ENCODE measurements at places on chromosomes 2 and 18. TPM values are rescaled to one million over a fixed set of nuclear protein-coding genes. Genes with fewer than 3 reads are reported as not detected.

RAPGEF4 gene
- 3.2 TPM for total RNA-seq

GRCh38 chr18:73807551-73808192, 340.0 kb downstream of the FBXO15 start:
- no peak for DNase-seq
- H3K27ac ChIP-seq = no peak overlapping the region
- H3K27me3 ChIP-seq = peaks cover 1% of the 10 kb centered on the region
- no peaks in the 10 kb centered on the region for H3K36me3 ChIP-seq

GRCh38 chr2:202418027-202418426, 41.9 kb downstream of the BMPR2 start:
- no peak overlapping the region for H3K4me3 ChIP-seq
- H3K27me3 ChIP-seq = no peaks in the 10 kb centered on the region
- H3K36me3 ChIP-seq = no peaks in the 10 kb centered on the region
- no peaks in the 10 kb centered on the region for H3K4me1 ChIP-seq

DNA sequence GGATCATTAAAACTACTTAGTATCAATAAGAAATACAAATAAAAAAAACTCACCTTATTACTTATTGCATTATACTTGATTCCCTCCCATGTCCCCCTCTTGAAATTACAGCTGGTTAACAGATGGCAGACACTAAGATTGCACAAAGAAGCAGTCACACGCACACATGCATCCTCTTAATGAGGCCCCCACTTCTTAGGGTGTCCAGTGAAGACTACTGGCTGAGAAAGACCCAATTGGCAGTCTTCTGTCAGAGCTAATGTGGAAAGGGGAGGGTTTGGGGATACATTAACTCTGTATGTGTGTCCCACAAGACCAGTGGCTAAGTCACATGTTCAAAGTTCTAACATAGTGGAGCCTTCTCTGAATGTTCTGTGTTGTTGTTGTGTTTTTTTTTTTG, 210.7 kb downstream of the MTX2 start:
- H3K27ac ChIP-seq = no peak overlapping the region
- H3K4me1 ChIP-seq = no peaks in the 10 kb centered on the region
- peaks cover 6% of the 10 kb centered on the region for H3K27me3 ChIP-seq
- DNase-seq = no peak
- H3K36me3 ChIP-seq = no peaks in the 10 kb centered on the region
- H3K4me3 ChIP-seq = no peak overlapping the region

- no peaks in the 10 kb centered on the region for H3K36me3 ChIP-seq
- peak overlapping the region; percentile 72 for H3K27ac ChIP-seq
- no peaks in the 10 kb centered on the region for H3K27me3 ChIP-seq
- H3K4me1 ChIP-seq = peaks cover 25% of the 10 kb centered on the region
- no peak for DNase-seq
Observed at GRCh38 chr2:216217904-216218260, 108.7 kb downstream of the XRCC5 start.

DNA sequence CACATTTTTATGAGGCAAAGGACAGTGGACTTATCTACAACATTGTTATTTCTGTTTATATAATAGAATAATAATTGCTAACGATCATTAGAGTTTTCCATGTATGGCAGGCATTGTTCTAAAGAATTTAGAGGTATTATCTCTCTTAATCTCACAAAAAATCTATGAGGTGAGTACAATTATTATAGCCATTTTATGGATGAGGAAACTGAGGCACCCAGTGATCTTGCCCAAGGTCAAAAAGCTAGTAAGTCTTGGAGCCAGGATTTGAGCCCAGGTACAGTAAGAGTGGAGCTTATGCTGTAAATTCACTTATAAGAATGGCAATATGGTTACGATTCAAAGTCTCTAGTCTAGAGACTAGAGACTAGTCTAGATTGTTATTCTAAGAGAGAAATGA, 331.7 kb downstream of the PLCL1 start:
- no peaks in the 10 kb centered on the region for H3K36me3 ChIP-seq
- H3K27me3 ChIP-seq = no peaks in the 10 kb centered on the region
- H3K4me1 ChIP-seq = no peaks in the 10 kb centered on the region
- no peak overlapping the region for H3K27ac ChIP-seq

MTCL1 gene
- total RNA-seq = 38.6 TPM

- no peaks in the 10 kb centered on the region for H3K27me3 ChIP-seq
- H3K36me3 ChIP-seq = no peaks in the 10 kb centered on the region
- DNase-seq = no peak
- H3K27ac ChIP-seq = no peak overlapping the region
- no peak overlapping the region for H3K4me3 ChIP-seq
- no peaks in the 10 kb centered on the region for H3K4me1 ChIP-seq
Observed at GRCh38 chr2:3112131-3112530, 265.5 kb downstream of the EIPR1 start.

SERPINB12 gene
- total RNA-seq = not detected

- DNase-seq = no peak
- H3K27ac ChIP-seq = no peak overlapping the region
- H3K36me3 ChIP-seq = no peaks in the 10 kb centered on the region
- no peaks in the 10 kb centered on the region for H3K27me3 ChIP-seq
- H3K4me3 ChIP-seq = no peak overlapping the region
Observed at GRCh38 chr2:855177-855576, 95.5 kb upstream of the SNTG2 start.

SESTD1 gene
- 11.1 TPM for total RNA-seq

GRCh38 chr2:65576861-65577601, 144.6 kb upstream of the SPRED2 start:
- H3K27me3 ChIP-seq = no peaks in the 10 kb centered on the region
- no peak overlapping the region for H3K4me3 ChIP-seq
- H3K4me1 ChIP-seq = peaks cover 9% of the 10 kb centered on the region
- DNase-seq = peak; percentile 95
- H3K36me3 ChIP-seq = no peaks in the 10 kb centered on the region
- H3K27ac ChIP-seq = peak overlapping the region; percentile 91

VSNL1 gene
- 0.28 TPM for total RNA-seq

DNA sequence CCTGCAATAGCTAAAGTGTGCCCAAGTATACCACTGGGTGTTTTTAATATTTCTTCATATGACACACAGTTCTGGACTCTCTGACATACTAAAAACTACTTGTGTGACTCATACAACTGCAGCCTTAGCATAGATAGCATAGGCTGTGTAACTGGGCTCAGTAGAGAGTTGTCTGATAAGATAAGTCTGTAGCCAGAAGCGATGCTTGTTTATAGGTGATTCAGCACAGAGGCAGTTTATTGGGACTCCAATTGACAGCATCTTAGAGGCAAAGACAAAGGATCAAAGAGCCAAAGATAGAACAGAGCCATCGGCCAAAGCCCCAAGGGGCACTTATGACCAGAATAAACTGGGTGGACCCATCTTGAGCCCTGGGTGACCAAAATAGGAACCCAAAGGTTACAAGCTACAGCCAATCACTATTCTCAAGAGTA, 42.3 kb downstream of the AAK1 start:
- peaks cover 13% of the 10 kb centered on the region for H3K4me1 ChIP-seq
- peak; percentile 97 for DNase-seq
- no peaks in the 10 kb centered on the region for H3K27me3 ChIP-seq
- H3K27ac ChIP-seq = peak overlapping the region; percentile 11
- peaks cover 3% of the 10 kb centered on the region for H3K36me3 ChIP-seq

GRCh38 chr2:190615555-190616200, 33.2 kb upstream of the NAB1 start:
- no peak overlapping the region for H3K27ac ChIP-seq
- no peaks in the 10 kb centered on the region for H3K36me3 ChIP-seq
- no peak overlapping the region for H3K4me3 ChIP-seq
- no peaks in the 10 kb centered on the region for H3K27me3 ChIP-seq

DNA sequence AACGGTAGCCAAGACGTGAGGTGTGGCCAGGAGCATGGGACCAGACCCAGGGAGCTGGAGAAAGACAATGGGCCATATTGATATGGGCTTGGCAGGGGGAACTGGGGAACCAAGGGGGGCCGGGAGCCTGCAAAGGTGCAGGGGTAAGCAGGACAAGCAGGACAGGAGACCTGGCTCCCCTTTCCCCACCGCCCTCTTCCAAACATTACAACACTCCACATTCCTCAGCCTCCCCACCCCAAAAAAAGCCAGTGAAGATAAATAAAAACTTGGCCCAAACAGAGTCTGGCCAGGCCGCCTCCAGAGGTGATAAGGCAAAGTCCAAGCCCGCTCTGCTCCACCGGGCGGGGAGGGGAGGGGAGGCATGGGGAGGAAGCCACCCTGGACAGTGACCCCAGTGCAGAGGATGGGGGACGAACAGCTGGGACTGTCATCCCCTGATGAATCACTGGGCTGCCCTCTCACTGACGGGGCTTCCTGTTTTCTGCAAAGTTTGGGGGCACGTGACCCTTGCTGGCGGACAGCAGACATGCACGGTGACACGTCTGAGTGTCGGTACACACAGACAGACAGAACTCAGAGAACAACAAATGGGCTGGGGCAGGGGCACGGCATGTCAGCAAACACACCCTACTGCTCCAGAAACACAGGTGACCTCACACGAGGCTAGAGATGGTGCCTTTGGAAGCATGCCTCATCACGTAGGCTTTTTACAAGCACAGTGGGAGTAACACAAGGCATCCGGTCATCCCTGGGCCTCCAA, 100.2 kb downstream of the TNS1 start:
- DNase-seq = peak; percentile 88
- H3K27me3 ChIP-seq = no peaks in the 10 kb centered on the region
- peaks cover 49% of the 10 kb centered on the region for H3K4me1 ChIP-seq
- H3K4me3 ChIP-seq = no peak overlapping the region
- H3K27ac ChIP-seq = peak overlapping the region; percentile 79

DNA sequence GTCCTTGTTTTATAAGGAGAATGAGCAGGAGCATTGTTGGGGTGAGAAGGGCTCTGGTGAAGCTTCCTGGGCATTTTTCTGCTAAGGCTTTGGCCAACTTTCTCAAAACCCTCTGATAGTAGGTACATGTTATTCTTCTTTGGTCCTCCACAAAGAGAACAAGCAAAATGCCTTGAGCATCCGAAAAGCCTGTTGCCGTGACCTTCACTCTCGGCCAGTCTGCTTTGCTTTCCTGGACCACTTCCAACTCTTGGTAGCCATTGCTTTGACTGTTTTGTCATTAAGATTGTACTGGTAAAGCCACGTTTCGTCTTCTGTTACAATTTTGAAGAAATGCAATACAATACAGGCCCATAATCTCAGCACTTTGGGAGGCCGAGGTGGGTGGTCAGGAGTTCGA, 27.4 kb upstream of the ALLC start:
- no peaks in the 10 kb centered on the region for H3K36me3 ChIP-seq
- no peak for DNase-seq
- peaks cover 2% of the 10 kb centered on the region for H3K27me3 ChIP-seq
- H3K4me1 ChIP-seq = peaks cover 15% of the 10 kb centered on the region
- no peak overlapping the region for H3K4me3 ChIP-seq
- H3K27ac ChIP-seq = peak overlapping the region; percentile 1

EVX2 gene
- not detected for total RNA-seq

BMP10 gene
- not detected for total RNA-seq

MAL gene
- not detected for total RNA-seq

- H3K4me1 ChIP-seq = peaks cover 5% of the 10 kb centered on the region
- peaks cover 4% of the 10 kb centered on the region for H3K36me3 ChIP-seq
- H3K4me3 ChIP-seq = peak within 1 kb of the TSS; percentile 98
- peak within 1 kb of the TSS; percentile 98 for H3K27ac ChIP-seq
- no peaks in the 10 kb centered on the region for H3K27me3 ChIP-seq
Observed at GRCh38 chr2:241315879-241316631, at the start of gene SEPTIN2. Gene SEPTIN2 (plus strand): TSS chr2:241315925. CDS start chr2:241324233, 8,308 bp downstream.

- no peak overlapping the region for H3K27ac ChIP-seq
- H3K4me1 ChIP-seq = peaks cover 2% of the 10 kb centered on the region
- H3K27me3 ChIP-seq = peaks cover 98% of the 10 kb centered on the region
- no peak for DNase-seq
- no peak overlapping the region for H3K4me3 ChIP-seq
Observed at GRCh38 chr2:236162882-236163470, 5.2 kb downstream of the GBX2 start.

DNA sequence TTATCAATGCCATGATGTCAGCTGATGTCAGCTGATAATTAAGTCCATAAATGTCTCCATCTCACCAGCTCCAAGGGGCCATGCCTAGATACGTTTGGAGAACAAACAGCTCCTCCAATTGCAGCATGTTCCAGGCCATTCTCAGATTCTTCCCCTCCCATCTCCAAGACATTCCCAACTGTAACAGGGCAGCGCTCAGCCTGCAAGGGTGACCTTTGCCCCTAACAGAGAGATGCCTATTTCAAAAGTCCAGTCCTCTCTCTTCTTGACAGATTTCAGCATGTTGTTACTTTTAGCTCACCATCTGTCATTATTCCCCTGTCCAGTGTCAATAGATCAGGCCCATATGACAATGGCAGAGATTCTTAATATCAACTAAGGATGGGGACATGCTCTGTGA, 9.9 kb downstream of the PSD4 start:
- H3K36me3 ChIP-seq = no peaks in the 10 kb centered on the region
- H3K4me1 ChIP-seq = no peaks in the 10 kb centered on the region
- H3K27ac ChIP-seq = no peak overlapping the region
- DNase-seq = no peak
- no peak overlapping the region for H3K4me3 ChIP-seq
- H3K27me3 ChIP-seq = peaks cover 23% of the 10 kb centered on the region

DNA sequence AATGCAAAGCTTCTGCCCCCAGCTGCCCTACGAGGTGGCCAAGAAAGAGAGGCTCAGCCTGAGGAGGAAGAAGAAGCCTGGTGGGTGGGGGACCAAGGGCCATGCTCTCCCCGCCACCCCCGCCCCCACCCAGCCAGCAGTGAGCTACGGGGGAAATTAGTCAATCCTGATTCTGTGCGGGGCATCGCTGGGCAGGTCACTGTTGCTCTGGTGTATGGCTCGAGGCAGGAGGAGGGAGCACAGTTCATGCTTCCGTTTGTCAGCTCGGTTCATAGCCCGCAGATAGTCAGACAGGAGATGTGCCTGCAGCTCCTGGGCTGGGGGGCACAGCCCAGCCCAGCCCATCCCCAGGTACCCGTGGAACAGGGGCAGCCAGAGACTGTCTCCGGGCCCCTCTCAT, 17.1 kb downstream of the RAMP1 start:
- H3K27ac ChIP-seq = no peak overlapping the region
- no peaks in the 10 kb centered on the region for H3K27me3 ChIP-seq
- H3K4me3 ChIP-seq = no peak overlapping the region
- DNase-seq = no peak

ARHGAP25 gene
- 0.36 TPM for total RNA-seq

GRCh38 chr2:65488527-65488926, 56.1 kb upstream of the SPRED2 start:
- no peak overlapping the region for H3K27ac ChIP-seq
- H3K4me1 ChIP-seq = no peaks in the 10 kb centered on the region
- no peaks in the 10 kb centered on the region for H3K36me3 ChIP-seq
- H3K4me3 ChIP-seq = no peak overlapping the region
- peaks cover 4% of the 10 kb centered on the region for H3K27me3 ChIP-seq

DNA sequence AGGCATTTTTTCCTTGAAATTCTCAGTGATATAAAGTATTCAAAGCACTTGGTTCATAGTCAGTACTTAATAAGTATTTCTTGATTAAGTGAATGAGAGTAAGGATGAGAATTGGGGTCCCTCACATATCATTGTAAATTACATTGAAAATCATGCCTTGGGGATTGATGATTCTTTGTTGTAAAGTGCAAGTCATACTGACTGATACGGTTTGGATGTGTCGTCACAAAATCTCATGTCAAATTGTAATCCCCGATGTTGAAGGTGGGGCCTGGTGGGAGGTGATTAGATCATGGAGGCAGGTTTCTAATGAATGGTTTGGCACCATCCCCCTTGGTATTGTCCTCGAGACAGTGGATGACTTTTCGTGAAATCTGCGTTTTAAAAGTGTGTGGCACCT, 385.9 kb downstream of the DLGAP1 start:
- no peak for DNase-seq
- H3K27ac ChIP-seq = no peak overlapping the region
- no peaks in the 10 kb centered on the region for H3K4me1 ChIP-seq
- no peaks in the 10 kb centered on the region for H3K36me3 ChIP-seq
- no peaks in the 10 kb centered on the region for H3K27me3 ChIP-seq

GRCh38 chr2:203683932-203684556, 22.4 kb upstream of the CD28 start:
- H3K27me3 ChIP-seq = no peaks in the 10 kb centered on the region
- H3K36me3 ChIP-seq = no peaks in the 10 kb centered on the region
- H3K4me3 ChIP-seq = no peak overlapping the region
